ENCODE measurements at places on chromosomes 2 and 18.

- DNase-seq: no peak
Measured at GRCh38 chr2:58447586-58447985, 206.5 kb upstream of the FANCL start.

GRCh38 chr2:159613651-159614285 lies 2.6 kb downstream of the BAZ2B start:
- no peak for DNase-seq

- no peak for DNase-seq
Measured at GRCh38 chr2:230922951-230923717, 1.9 kb downstream of the GPR55 start.

DNA sequence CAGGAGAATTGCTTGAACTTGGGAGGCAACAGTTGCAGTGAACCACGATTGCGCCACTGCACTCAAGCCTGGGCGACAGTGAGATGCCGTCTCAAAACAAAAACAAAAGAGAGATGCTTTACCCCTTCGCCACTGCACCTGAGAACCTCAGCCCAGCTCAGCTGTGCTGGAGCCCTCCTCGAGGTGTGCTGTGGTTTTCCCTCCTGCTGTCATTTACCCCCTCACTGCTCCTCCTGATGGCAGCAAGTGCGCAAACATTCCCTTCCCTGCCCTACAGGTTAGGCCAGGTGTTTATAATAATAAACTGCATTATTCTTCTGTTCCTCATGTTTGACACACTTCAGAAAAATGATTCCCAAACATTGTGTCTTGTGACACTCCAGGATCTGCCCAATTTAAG lies 8.4 kb downstream of the FBXO36 start:
- no peak for DNase-seq

DNA sequence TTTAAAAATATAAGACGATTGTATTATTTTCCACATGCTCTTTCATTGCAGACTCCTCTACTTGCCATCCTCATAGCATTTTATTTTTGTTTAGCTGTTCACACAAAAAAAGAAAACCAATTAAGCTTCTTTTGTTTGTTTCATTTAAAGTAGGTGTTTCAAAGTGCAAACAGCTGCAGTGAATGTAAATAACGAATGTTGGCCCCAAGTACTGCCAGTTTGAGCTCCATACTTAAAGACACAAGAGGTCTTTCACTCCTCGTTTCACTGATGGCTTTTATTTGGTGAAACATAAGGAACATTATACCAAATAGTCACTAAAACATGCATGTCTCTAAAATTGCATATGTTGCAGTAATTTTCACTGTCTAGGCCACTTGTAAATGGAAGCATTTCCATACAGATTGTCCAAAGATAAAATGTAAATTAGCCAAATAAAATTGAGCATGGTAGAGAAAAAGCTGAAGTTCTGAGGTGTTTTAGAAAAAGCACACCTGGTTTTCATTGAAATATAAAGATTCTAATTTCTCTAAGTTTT lies 253.4 kb downstream of the TMX3 start:
- no peak for DNase-seq

DNA sequence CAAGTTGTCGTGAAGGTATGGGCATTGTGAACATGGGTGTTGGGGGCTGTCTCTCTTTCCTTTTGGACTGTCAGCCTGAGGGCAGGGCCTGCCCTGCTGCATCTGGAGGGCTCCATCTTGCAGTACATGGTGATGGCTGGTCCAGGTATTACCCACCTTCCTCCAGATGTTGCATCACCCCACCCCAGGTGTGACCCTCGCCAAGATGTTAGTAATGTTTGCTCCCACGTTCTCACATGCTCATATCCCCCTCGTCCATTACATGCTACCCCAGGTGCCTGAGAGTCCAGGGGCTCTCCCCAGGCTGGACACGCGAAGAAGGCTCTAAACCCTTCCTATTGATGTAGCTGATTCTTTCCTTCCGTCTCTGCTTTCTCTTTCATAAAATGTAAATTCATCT lies 13.9 kb downstream of the ZAP70 start:
- DNase-seq: no peak

- no peak for DNase-seq
Measured at GRCh38 chr2:102289129-102289528, 22.2 kb upstream of the IL1RL1 start.

- no peak for DNase-seq
Measured at GRCh38 chr2:66548422-66548821, 113.5 kb downstream of the MEIS1 start.

- DNase-seq: no peak
Measured at GRCh38 chr2:19614066-19614465, 255.6 kb upstream of the OSR1 start.

DNA sequence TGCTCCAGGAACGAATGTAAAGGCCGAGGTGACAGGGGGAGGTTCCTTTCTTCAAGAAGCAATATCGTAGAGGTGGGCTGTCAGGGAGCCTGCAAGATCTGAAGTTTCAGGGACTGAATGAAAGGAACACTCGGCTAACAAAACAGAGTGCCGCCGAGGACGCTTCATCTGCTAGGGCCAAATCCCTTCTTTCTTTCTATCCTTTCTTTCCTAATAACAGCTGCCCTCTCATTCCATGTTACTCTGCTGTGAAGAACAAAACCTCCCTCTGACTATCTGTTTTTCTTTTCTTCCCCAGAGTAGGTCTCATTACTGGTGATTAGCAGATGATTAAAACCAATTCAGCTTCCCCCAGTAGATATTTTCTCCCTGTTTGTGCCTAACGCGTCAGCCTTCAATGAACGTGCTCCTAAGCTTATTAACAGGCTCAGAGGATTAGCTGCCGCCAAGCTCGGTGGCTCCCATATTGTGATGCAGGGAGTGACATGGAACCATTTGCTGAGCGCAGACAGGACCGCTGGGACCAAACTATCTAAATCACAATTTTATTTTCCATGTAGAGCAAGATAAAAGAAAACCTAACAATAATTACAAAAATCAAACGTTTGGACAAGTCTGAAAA lies 414.6 kb downstream of the TMEM182 start:
- no peak for DNase-seq

GRCh38 chr2:38215993-38216392 lies 140.0 kb upstream of the CYP1B1 start:
- DNase-seq: no peak

DNA sequence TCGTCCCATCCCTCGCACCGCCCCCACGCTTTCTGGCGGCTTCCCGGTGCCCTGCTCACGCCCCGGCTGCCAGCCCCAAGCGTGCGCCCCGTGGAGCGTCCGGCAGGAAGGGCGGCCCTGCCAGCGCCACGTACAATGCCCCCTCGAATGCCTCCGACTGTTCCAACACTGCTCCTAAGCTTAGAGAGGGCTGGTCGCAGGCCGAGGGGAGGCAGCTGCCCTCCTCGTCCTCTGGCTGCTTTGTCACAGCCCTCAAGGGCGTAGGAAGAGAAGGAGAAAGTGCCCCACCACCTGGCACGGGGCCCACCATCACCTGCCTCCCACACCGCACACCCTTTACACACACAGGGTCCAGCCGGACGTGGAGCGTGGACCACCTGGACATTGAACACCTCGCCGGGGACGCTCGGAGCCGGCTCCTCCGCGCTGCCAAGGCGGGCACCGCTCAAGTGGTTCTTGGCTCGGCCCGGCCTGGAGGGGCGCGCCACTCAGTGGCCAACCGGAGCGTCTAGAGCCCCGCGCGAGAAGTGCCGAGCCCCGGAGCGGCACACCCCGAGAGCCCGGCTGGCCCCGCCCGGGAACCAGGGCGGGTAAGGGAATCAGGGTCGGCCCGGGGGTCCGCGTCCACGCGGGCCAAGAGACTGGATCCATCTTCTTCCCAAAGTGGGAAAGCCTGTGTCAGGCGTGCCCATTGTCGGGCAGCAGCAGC lies 830 bp downstream of the DNER start:
- DNase-seq: peak; percentile 73

- DNase-seq: no peak
Measured at GRCh38 chr2:15753811-15754702, 162.4 kb downstream of the DDX1 start.

GRCh38 chr2:127389778-127390435 lies 2.1 kb upstream of the MAP3K2 start:
- DNase-seq: no peak

GRCh38 chr2:236642584-236643291 lies 73.1 kb downstream of the ACKR3 start:
- no peak for DNase-seq

DNA sequence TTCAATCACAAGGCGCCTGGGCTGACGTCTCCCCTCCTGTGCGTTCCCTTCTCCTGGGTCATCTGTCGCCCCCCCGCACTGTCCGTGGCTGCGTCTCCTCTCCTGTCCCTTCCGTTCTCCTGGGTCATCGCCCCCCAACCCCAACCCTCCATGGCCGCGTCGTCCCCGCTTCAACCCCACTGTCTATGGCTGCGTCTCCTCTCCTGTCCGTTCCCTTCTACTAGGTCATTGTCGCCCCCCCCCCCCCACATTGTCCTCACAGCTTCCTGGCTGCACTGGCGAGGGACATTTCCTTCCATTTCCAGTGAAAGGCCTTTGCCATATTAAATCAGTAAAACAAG lies 118.9 kb downstream of the TMEM18 start:
- DNase-seq: no peak

- peak; percentile 38 for DNase-seq
Measured at GRCh38 chr18:48573632-48574283, 34.9 kb downstream of the CTIF start.

DNA sequence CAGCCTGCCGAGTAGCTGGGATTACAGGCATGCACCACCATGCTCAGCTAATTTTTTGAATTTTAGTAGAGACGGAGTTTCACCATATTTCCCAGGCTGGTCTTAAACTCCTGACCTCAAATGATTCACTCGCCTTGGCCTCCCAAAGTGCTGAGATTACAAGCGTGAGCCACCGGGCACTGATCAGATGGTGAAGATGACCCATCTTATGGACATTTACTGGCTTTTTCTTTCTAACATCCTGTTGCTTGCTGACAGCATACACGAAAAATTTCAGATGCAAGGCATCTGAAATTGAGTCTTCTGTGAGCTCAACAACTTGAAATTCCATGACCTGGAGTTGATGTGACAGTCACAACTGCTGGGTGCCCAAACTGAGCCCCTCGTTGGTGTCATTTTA lies 859.5 kb upstream of the CNTNAP5 start:
- DNase-seq: no peak

GRCh38 chr18:37199741-37200140 lies 365.9 kb downstream of the CELF4 start:
- DNase-seq: no peak

DNA sequence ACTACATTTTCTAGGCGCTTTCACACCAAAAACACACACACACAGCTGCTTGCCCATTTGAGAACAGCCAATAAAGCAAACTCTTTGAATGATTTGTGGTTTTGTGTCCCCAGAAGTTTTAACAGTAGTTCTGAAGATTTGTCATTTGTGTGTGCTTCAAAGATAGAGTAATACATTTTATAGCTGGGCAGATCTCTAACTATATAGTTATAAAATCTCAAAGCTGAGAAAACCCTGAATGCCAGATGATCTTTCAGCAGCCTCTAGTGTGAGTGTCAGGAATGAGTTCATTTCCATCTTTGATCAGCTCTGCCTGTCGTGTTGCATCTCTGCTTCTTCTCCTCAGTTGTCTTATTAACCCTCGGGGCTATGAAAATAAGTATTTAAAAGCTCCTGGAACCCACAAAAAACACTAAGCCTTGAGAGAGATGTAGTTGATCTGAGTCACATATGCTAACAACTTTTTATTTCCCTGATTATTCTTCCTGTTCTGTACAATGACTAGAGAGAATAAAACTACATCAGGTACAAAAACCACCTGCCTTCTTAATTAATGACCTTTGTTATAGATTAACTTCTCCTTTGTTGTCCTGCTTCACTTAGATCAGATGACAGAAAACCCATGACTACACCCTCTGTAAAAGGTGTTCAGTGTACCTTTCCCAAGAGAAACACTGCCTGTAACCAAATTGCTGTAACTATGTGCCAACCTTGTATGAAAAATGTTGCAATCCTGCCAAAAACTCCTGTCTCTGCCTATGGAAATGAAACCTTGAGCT lies 30.0 kb upstream of the SLC3A1 start:
- DNase-seq: no peak

DNA sequence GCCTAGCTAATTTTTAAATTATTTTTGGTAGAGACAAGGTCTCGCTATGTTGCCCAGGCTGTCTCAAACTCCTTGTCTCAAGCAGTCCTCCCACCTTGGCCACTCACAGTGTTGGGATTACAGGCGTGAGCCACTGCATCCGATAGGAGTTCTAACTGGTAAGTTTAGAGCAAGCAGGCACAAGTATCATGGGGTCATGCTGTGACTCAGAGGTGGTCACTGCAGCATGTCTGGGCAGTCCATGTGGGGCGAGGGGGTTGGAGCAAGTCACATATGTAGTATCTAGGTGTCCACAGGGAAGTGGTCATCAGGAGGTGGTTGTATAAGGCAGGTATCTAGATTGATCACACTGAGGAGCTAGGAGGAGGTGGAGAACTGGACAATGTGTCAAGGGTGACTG lies 22.7 kb upstream of the STARD7 start:
- DNase-seq: no peak

GRCh38 chr2:105607920-105608504 lies 136.7 kb upstream of the NCK2 start:
- no peak for DNase-seq
